Stimulated activated CD4-positive, alpha-beta T cell treated with anti-CD3 and anti-CD28 coated beads, Interleukin-2, amount 100 ng/mL, for 24 hours (primary cell): ENCODE measurements at places on chromosomes 11 and 22.

GRCh38 chr11:119406005-119406404 is 17.0 kb downstream of the THY1 start:
- DNase-seq = no peak

GRCh38 chr11:118666371-118666770 is 13.1 kb downstream of the TREH start:
- DNase-seq = no peak

DNA sequence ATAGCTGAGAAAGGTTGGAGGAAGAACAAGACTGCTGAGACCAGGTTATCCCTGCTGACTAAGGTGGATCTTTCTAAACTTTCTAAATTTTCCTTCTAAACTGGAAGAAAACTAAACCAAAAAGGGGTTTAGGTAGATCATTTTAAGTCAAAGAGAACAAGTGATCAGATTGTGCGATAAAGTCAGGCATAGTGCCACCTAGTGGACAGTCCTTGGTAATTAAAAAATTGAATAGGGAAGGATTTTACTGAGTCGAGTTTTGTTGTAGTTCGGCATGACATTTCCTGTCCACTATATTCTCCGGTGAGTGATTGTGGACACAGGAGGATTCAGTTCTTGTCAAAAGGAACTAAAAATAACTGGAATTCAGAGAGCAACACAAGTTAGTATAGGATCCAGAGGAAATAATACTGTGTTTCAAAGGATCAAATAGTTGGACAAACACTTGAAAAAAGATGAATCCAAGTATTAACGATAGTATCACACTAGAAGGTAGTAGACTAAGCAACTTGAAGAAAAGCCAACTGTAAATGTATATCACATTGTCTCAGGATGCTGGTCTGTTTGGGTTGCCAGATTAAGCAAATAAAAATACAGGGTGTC is 1236.4 kb downstream of the FAM181B start:
- DNase-seq = no peak

DNA sequence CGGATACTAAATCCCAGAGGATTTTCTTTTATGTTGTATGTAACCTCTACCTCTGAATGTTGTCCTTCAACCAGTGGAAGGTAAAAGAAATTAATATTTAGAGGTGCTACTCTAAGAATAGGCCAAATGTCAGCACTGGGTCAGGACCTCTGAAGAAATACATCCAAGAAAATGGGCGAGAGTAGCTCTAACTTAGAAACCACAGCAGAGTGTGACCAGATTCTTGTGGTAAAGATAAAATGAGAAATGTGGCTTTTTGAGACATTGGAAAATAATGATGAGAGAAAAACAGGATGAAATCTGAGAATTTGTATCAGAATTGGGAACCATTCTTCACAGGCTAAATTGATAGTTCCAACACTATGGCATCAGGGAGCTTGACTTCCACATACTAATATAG is 63.5 kb downstream of the CSTPP1 start:
- DNase-seq = no peak

- no peak for DNase-seq
Observed at GRCh38 chr11:72776844-72777754, 16.7 kb downstream of the STARD10 start.

DNA sequence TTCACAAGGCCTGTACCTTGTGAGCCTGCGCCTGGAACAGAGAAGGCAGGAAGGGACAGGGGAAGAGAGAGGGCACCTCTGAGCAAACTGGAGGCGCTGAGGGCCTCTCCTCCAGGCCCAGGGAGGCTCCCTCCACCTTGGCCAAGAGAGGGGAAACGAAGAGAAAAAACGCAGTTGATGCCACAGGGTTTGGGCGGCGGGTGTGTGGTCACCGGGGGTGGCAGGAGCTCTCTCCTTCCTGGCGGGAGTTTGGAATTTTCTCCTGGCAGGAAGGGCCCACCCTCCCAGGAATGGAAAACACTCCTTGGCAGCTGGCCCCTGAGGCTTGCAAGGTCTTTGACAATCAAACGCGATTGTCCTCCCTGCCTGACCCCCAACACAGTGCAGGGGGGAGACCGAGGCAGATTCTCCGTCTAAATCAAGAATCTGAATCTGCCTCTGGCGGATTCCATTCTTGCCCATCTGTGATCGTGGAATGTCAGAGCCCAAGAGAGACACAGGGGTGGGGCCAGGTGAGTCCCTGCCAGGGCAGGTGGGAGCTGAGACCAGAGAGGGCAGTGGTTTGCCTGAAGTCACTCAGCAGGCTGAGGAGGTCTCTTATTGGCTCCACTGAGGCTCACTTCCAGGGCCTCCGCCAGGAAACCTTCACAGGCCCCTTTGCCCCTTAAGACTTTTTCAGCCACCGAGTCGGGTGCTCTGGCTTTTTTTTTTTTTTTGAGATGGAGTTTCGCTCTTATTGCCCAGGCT is 21.0 kb downstream of the RPL3 start:
- DNase-seq = no peak
